AG09319 (cell line): ENCODE measurements at places on chromosomes 3 and 15.

DNA sequence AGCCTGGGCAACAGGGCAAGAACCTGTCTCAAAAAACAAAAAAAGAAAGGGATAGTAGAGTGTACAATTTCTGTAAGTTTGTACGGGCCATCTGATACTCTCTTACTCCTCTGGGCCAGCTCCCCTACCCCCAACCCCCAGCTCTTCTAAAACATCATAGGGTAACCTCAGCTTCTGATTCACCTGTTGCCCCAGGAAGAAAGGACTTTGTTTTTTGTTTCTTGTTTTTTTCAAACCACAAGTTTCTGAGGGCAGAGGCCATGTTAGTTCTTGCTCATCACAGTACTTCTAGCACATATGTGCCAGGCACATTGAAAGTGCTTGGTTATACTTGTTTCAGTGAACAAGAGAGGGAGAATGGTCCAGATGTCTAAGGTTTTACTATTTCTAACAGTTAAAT lies 20.2 kb downstream of the ATOSA start:
- no peak for DNase-seq

- DNase-seq, result no peak
Observed at GRCh38 chr3:130820976-130821375, 72.9 kb upstream of the ATP2C1 start.

DNA sequence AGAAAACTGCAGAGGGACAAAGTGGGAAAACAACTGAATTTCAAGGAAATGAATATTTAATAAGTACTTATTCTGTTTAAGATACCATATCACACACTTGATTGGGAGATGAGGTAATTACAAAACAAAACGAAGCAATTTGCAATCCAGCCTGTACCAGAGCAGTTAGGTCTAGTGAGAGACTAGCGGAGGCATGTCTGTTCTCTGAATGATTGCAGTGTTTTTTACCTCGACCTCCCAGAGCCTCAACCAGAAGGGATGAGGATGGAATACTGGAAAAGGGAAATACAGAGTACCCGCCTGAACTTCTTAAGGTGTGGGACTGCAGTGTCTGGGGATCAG lies 59.5 kb downstream of the PIK3CB start:
- no peak for DNase-seq

DNA sequence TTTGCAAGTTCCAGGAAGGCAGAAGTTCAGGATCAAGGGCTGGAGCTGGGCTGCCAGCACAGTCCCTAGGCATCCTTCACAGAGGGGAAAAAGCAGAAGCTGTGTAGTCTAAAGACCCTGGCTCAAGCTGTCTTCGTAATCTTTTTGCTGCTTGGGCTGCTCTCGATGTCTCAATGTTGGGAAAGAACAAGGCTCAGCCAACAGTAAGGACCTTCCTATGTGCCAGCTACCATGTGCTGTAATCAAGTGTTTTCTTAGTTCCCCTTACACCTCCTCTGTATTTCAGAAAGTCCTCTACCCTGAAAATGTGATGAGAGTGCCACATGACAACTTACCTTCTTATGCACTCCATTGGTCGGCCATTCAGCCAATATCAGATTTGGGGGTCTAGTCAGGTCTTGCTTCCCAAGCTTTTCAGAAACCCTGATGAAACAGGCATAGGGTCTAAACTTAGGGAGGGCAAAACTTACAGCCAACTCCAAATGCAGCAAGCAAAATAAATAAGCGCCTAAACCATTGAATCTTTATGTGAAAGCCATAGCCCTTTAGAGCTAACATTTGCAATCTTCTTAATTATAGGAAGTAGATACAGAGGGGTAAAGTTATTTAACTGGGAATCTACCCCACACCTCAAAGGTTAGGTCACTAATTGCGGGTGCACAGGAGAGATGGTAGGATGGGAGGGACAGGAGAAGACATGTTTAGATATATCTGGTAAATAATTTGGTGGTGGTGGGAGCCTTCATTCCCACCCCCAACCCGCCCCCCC lies 1.2 kb upstream of the EDEM1 start:
- no peak for DNase-seq

DNA sequence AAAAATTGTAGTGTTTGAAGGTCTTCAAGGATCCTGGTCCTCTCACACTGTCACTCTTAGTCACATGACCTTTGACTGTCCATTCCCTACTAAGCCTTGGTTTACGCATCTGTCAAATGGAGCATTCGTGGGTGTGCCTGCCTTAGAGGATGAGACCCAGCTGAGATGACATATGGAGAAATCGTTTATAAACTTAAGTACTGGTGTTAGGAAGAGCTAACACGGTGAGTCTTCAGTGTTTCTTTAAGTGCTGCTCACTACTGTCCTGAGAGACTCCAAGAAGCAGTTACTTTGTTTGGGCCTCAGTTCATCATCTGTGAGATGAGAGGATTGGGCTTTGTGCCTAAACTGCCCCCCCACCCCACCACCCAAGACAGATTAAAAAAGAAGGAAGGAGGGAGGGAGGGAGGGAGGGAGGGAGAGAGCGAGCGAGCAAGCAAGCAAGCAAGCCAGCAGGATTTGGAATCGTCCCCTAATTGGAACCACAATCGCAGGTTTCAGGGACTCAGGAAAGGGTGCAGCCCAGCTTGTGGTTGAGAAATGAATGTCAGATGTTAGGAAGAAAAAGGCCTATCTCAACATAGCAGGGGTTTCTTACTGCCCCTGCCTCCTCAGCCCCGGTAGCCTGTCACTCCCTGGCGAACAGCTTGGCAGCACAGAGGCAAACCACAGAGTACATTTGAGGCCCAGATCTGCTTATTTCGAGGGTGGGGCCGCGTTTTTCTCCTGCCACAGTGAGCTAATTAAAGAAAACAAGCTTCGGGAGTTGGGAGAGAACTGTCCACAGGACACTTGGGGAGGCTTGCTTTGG lies 32.7 kb downstream of the SMAD3 start:
- peak; percentile 90 for DNase-seq

DNA sequence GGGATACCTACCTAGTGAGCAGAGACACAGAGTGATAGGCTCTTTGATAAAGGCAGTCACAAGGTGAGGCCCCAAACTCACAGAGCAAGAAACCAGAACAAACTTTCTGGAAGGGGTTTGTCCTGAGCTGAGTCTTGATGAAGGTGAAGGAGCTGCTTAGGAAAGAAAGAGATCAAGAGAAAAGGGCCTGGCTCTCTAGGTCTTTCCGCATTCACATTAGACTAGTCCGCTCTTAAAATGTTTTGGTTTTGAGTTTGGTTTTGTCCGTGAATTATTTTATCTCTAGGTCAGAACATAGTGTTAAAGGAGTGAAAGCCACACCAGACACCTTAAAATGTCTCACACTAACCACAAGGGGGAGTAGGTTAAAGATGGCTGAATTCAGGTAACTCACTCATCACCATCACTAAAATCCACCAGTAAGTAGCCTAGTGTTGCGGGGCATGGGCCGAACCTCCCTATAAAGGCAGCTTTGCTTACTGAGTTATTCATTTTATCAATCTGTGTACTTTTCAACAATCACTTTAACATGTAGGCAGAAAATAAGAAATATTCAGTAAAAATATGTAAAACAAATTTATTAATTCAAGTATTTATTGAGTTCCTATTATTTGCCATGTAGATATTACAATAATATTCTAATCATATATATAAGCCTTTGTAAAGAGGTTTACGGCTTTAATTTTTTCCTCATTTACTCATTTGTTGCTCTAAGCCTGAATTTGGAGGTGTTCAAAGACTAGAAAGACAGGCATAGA lies 121.5 kb upstream of the TSC22D2 start:
- DNase-seq, result no peak

DNA sequence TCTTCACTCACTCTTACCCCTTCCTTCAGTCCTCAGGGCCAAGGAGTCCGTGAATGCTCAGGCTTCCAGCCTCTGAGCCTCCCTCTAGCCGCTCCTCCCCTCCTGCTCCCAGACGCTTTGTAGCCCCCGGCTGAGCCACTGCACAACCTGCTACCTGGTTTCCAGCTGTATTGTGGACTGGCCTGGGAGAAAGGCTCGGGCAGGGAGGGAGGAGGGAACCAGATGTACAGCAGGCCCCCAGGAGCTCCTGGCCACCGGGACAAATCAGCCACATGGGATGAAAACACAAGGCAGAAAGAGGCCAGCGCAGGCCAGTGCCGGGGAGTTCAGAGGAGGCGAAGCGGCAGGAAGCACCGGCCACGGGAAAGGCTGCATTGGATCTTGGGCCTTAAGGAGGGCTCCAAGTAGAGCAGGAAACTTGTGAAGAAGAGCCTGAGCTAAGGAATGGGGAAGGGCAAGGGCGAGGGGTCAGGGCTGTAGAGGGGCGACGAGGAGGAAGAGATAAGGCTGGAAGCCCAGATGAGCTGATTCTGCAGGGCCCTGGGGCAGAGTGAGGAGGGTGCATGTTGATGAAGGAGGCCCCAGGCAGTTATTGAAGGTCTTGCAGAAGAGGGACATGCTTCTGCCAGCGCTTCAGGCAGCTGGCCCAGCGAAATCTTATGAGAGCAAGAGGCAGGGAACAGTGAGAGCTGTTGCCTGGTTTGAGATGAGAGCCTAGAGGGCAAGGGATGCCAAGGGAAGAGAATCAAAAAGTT lies 14.3 kb downstream of the CPN2 start:
- DNase-seq, result no peak

DNA sequence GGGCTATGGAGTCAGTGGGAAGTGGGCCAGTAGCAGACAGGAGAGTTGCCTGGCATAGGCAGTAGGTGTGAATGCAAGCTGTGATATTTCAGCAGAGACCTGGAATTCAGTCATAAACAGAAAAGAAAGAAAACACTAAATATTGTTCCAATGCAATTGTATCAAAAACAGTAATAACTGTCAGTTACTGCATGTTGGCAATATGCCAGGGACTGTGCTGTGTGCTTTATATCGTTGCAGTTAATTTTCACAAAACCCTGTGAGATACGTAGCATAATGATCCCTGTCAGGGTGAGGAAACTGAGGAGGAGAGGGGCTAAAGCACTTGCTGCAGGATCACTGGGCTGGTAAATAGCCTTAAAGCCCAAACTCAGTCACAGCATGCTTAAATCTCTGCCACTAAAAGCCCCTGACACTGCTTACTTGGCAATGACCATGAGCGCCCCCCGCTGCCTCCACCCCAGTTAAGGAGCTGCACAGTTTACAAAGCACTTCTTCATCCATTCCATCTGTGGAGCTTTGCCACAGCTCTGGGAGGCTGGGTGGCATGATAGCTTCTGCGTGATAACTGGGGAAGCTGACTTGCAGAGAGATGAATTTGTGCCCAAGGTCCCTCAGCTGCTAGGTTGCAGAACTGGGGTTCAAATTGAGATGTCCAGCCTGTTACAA lies 3.9 kb downstream of the SLC6A1 start:
- DNase-seq, result no peak

GRCh38 chr15:31160297-31160696 lies 58.8 kb upstream of the TRPM1 start:
- DNase-seq, result no peak

DNA sequence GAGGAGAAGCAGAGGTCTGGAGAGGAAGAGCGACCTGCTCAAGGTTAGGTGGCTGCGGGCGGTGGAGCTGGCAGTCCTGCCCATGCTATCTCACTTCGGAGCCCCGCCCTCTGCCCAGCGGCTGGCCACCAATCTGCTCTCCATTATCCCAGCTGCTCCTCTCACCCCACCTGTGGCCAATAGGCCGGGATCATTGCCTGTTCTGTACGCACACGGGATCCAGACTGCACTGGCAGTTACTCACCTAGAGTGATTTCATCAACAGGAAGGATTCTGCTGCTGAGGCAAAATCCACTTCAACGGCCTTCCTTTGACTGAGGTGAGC lies 100.6 kb downstream of the TLE3 start:
- DNase-seq, result no peak

- DNase-seq, result no peak
Observed at GRCh38 chr3:160876643-160877042, 120.6 kb downstream of the PPM1L start.

DNA sequence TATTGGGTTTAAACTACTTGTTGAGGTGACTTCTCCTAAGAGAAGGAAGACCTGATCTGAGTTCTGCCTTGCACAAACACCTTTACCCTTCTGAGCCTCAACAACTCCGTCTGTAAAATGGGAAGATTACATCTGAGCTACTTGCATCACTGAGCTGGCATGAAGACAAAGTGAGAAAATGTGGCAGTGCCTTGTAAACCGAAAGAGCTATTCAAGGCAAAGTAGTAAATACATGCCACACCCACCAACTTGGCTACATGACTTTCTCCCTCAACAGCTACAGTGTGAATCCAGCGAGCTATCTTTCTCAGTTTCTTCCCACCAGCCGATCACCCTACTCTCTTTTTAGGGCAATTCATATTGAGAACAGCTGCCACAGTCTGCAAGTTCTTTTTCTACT lies 148.3 kb downstream of the FOXB1 start:
- no peak for DNase-seq

DNA sequence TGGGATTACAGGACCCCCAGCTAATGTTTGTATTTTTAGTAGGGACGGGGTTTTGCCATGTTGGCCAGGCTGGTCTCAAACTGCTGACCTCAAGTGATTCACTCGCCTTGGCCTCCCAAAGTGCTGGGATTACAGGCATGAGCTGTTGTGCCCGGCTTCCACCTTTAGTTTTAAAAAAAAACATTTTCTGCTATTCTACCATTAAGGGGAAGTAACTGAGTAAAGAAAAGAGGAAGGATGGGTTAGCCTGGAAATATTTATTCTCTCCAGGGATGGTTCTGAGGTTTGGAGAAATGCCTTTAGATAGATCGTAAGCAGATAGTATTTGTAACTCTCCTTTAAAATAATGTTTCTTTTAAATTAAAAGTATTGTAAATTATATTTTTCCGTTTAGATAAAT lies 3.1 kb downstream of the AP4E1 start:
- no peak for DNase-seq

- DNase-seq, result no peak
Observed at GRCh38 chr3:164007765-164008164, 1070.5 kb downstream of the SI start.

GRCh38 chr3:119485563-119485962 lies 12.8 kb upstream of the TIMMDC1 start:
- DNase-seq, result no peak

GRCh38 chr3:75305901-75306300 lies 358.2 kb upstream of the FRG2C start:
- DNase-seq, result no peak

- no peak for DNase-seq
Observed at GRCh38 chr3:14369675-14370669, 32.4 kb upstream of the SLC6A6 start.

DNA sequence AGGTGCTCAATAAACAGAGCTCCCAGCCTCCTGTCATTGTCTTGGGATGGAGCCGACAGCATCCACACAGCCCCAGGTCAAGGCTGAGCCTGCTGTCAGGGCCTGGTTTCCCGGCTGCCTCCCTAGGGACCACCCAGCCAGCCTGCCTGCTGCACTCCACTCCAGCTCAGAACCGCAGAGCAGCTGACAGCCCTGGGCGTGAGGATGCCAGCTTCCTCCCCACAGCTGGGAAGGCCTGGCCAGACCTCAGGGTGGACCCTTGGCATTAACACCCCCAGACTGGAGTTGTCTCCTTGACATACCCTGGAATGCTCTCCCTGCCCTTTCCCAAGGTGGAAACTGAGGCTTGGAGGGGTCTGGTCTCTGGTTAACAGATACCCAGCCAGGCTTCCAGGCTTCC lies 112.0 kb downstream of the WNT7A start:
- no peak for DNase-seq

GRCh38 chr3:32630266-32630665 lies 54.7 kb upstream of the CNOT10 start:
- DNase-seq, result no peak

- no peak for DNase-seq
Observed at GRCh38 chr3:44968447-44968858, 7.5 kb downstream of the ZDHHC3 start.
